Naive thymus-derived CD8-positive, alpha-beta T cell (primary cell): ENCODE measurements at places on chromosomes 3 and 15.

GRCh38 chr3:159182961-159183360, 381.1 kb downstream of the MFSD1 start:
- no peak for DNase-seq

- DNase-seq: no peak
Observed at GRCh38 chr3:148202386-148202785, 495.3 kb upstream of the AGTR1 start.

- peak; percentile 22 for DNase-seq
Observed at GRCh38 chr15:98713585-98714001, 65.3 kb downstream of the IGF1R start.

DNA sequence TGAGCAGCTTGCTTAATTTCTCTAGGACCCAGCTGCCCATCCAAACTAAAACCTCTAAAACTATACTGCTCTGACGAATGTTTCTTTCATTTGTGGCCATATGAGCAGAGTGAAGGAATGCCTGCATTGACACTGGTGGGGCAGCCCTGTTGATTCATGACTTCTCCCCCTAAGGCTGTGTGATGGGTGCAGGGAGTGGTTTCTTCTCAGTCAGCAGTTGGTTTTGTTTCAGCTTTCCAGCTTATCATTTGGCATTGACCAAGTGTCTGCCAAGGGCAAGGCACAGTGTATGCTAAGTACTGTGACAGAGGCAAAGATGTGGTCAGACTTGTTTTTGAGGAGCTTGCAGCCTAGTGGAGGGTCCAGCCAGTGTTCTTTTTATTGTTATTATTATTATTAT, 4.7 kb downstream of the ABHD6 start:
- no peak for DNase-seq

- DNase-seq: no peak
Observed at GRCh38 chr3:129602309-129602708, 4.2 kb downstream of the PLXND1 start.

GRCh38 chr3:550471-550870, 353.9 kb downstream of the CHL1 start:
- DNase-seq: no peak

DNA sequence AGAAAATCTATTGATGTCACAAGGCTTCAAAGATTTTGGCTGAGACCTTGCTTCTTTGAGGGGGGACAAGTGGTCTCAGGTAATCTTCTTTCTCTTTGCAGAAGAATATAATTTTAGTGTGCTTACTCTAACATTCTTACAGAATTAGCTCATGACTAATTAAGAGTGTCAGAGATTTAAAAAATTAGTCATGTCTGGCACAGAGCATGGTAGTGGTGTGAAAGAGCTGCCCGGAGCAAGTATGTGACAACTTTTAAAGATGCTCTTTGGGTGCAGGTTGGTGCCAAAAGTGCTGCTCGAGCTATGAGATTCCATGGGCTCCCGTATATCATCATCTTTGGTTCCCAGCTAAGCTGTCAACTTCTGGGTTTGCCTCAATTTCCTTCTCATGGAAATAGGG, 31.1 kb downstream of the CYP19A1 start:
- no peak for DNase-seq

DNA sequence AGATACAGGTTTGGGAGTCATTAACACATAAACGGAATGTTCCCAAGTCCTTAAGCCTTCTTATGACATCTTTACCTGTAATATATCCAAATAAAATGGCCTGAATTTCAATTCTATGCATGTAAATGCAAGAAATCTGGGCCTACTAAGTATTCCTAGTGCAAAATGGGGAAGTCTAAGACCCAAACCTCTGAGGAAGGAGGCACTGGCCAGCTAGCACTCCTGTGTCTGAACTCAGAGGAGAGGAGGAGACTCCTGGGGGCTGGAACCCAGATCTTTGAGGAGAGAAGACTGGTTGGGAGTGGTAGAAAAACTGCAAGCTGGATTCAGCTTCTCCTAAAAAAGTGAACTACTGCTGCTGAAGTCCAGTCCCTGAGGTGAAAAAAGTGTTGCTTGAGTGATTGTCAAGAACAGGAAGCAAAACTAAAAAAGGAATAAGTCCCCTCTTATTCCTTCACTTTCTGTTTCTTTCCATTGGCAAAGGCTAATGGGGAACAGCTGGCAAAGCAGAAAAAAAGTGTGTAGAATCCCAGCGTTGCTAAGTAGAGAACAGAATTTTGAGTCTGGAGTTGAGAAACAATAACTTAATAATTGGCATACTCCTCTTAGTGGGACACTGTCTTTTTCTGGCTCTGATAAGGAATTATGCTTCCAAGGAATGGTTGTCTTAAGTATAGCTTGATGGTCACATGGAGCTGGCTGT, 54.8 kb upstream of the ATP2C1 start:
- no peak for DNase-seq

GRCh38 chr15:101156509-101157159, 95.2 kb downstream of the CHSY1 start:
- DNase-seq: no peak

DNA sequence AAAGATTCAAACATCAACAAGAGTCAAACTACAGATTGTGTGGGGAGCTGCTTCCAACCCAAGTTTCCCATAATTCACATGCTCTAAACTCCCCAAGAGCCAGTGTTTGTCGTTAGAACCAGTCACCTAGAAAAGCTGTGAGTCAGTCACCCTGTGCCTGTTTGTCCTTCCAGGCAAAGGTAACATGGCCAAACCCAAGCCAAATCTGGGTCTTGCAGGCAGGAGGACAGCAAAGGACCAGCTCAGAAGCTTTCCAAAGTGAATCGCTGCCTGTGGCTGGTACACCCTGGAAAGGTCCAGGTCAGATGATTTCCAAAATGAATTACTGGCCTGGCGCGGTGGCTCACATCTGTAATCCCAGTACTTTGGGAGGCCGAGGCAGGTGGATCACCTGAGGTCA, 251.5 kb downstream of the FAM43A start:
- no peak for DNase-seq

DNA sequence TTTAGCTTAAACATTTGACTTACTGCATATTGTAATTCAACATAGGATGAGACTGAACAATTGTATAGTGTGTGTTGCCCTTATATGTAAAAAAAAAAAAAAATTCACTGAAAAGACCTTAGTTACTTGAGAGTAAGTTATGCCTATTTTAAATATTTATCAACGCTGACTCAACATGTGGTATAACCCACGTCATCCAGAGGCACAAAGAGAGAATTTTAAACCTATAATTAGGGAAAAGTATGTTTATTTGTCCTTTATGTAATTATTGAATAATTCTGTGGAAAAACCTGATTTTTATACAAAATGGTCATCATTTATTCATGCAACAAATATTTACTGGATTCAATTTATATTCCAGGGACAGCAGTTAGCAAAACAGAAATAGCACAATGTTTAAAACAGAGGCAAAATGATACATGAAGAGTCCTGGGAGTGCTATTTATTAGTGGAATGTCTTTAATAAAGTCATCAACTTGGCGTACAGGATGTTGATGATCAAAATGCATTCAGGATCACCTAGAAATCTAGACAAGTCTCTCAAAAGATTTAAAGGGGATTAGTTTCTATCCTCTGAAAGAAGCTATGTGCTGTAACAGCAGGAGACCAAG, 223.7 kb downstream of the PCCB start:
- DNase-seq: no peak

DNA sequence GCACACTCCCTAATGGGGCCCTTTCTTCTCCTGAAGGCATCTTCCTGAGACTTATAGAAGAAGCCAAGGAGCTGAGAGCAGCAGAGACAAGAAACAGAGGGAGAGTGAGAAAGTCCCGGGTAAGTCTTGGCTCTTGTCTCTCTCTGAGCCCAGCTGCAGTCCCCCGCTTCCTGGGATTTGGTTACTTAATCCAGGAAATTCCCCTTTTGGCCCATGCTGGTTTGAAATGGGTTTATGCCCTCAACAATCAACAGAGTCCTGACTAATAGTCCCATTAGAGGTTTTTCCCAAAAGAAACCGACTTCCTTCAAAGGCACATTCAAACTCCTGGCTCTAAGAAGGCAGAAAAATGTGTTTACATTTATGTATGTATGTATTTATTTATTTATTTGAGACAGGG, 22.0 kb downstream of the TMEM158 start:
- no peak for DNase-seq
